Left hindlimb (tissue), 1 donor: ENCODE measurements at places on chromosomes 2 and 18.

GRCh38 chr2:221635949-221636348 lies 63.8 kb upstream of the EPHA4 start:
- no peak for DNase-seq

DNA sequence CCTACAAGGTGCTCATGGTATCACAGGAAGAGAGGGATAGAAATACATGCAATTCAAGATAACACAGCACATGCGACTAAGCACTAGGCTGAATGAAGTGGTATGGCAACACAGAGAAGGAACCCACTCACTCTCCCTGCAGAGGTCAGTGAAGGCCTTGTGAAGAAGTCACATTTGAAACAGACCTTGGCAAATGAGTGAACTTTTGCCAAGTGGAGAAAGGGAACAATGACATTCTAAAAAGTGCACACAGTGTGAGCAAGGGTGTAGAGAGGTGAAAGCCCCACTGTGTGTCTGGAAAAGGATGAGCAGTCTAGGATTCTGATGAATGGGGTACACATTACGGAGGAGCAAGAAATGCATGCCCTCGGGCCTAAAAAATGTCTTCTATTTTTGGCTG lies 23.3 kb downstream of the KLF7 start:
- DNase-seq, result no peak

- DNase-seq, result no peak
Measured at GRCh38 chr2:24489465-24490180, 1.4 kb upstream of the NCOA1 start.

GRCh38 chr2:174486563-174487107 lies at the start of gene GPR155:
GPR155 (minus strand) TSS chr2:174487029; CDS start chr2:174481956, 5,073 bp downstream.
- DNase-seq, result peak; percentile 70

GRCh38 chr18:2201036-2201600 lies 370.2 kb downstream of the METTL4 start:
- DNase-seq, result no peak

- DNase-seq, result no peak
Measured at GRCh38 chr2:35228584-35228983, 1127.0 kb upstream of the CRIM1 start.

GRCh38 chr2:45299361-45299760 lies 290.1 kb upstream of the SIX2 start:
- no peak for DNase-seq

DNA sequence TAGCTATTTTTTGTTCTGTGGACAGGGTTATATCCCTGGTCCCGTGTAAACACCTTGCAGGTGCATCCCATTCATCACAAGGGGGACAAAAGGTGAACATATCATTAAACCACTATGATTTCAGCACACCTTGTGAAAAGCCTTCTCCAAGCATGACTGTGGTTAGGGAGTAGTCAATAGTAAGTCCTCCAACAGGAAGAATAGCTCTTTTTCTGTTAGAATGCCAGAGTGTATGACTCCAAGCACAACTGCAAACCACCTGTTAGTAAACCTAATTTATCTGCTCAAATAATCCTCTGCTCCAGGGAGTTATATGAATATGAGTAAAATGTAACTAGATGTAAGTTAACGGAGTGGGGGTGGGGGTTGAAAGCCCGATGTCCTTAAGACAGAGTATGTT lies 240.5 kb downstream of the AGPS start:
- no peak for DNase-seq

- no peak for DNase-seq
Measured at GRCh38 chr2:69113627-69114026, 100.6 kb downstream of the ANTXR1 start.

DNA sequence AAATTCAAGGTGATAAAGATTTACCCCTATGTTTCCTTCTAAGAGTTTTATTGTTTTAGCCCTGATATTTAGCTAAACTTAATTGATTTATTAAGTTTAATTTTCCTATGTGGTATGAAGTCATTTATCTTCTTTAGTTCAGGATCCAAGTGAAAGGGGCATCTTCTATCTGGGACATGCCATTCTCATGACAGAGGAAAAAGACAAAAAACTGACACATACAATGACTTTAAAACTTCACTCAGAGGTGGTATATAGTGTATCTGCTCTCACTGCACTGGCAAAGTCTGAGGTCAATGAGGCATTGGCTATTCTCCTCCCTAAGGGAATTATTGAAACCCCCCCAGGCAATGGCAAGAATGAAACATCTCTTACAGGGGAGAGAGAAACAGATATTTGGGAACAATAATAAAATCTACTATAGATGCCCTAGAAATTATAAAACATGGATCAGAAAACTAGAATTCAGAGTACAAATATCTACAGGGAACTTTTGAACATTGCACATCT lies 237.4 kb downstream of the MYCN start:
- DNase-seq, result no peak

DNA sequence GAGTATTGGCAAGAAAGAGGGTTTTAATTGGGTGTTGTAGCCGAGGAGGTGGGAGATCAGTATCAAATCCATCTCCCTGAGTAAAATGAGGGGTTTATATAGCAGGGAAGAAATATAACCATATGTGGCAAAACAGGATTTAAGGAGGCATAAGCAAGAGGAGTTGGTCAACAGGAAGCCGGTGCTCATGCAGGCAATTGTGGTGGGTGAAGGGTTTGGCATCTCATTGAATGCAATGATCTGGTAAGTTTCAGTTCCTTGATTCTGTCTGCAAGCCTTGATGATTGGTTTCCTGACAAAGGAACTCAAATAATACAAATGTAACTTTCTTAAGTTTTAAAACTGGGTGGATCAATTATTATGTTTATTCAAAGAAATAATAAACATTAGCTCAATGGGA lies 564.4 kb upstream of the LINC00305 start:
- no peak for DNase-seq

DNA sequence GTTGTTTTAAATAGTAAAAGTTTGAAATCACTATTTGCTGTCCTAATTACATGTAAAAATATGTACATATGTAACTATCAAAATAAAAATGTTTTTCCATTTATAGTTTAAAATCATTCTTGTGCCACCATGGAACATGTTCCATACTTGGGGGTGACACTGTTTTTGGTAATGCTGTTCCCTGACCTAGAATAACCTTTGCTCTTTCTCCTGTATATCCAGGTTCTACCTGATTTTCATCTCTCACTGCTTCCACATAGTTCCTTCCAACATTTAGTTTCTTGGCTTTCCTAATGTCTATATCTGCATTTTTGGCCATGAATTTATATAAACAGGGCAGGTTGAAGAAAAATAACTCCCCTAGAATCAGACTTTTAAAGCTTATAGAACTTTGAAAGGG lies 2.5 kb downstream of the SPOPL start:
- no peak for DNase-seq

GRCh38 chr18:10055125-10055750 lies 141.4 kb downstream of the VAPA start:
- no peak for DNase-seq

DNA sequence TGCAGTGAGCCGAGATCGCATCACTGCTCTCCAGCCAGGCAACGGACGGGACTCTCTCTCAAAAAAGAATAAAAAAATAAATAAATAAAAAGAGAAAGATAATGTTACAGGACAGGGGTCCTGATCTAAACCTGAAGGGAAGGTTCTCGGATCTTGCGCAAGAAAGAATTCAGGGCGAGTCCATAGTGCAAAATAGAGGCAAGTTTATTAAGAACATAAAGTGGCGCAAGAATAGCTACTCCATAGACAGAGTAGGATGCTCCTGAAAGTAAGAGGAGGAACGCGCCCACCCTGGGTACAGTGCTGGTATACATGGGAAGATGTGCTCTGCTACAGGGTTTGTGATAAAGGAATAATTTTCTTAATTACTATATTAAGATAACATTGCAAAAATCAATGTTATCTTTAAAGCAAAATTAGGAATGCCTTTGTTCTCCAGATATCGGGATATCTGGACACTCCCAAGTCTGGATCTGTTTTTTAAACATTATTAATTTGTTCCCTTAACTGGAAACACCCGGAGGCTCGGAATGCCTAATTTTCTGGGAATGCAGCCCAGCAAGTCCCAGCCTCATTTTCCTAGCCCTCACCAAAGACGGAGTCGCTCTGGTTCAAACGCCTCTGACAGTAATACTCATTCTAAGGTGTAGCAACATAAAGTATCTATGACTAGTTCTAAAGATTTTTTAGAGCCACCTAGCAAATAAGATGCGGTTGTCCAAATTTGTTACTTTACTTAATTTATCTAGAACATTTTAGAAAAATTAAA lies 38.8 kb downstream of the ACSL3 start:
- DNase-seq, result no peak

GRCh38 chr2:207474863-207475485 lies 54.8 kb upstream of the CREB1 start:
- no peak for DNase-seq

DNA sequence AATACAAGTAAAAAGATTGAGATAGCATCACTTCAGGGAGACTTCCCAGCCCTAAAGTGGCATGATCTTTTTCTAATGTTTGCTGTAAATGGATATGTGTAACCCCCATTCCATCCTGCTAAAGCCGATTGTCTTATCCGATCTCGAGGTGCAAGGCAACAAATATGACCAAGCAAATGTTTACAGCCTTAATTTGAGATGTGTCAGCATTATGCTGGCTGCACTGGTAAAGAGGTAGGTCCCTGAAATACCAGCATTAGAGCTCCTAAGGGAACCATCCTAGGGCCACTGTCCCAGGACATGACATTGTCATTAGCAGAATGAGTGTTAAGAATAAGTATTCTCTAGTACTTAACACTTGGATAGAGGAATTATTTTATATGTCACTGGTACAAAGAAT lies 108.4 kb downstream of the EPC2 start:
- no peak for DNase-seq

- no peak for DNase-seq
Measured at GRCh38 chr18:78765142-78765541, 214.5 kb upstream of the SALL3 start.

DNA sequence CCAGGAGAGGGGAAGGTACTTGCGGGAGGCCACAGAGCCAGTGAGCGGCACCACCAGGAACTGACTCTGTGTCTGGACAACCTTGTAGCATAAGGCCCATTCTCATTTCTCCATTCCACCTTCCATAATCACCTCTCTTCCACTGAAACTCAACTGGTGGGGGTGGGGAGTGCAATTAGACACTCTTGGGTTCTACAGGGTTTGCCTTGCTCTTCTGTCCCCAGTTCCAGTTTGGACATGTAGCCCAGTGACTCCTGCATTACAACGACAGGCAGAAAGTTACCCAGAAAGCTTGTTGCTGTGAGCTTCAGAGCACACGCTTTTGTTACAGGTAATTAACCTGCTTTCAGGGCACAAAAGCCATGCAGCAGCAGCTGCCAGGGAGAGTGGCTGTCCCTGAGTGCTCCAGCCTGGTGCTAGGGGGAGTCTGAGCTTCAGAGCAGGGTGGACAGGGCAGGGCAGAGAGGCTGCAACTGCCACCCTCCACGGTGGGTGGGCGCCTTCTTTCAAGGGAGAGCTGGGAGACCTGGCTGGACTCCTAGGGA lies 65.2 kb downstream of the COPS8 start:
- DNase-seq, result no peak

DNA sequence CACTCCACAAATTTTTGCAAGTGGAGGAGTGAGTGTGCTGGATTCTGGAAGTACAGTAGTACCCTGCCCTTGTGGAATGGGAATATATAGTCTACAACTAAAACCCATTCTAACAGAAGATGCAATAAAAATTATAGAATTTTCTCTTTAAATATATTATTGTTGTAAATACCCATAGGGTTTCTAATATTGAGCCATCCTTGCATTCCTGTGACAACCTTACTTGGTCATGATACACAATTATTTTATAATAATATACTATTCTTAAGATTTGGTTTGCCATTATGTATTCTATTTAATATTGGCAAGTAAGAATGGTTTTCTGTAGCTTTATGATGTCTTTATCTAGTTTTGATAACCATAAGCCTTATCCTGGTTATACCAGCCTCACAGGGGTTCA lies 52.2 kb downstream of the EML6 start:
- DNase-seq, result no peak

DNA sequence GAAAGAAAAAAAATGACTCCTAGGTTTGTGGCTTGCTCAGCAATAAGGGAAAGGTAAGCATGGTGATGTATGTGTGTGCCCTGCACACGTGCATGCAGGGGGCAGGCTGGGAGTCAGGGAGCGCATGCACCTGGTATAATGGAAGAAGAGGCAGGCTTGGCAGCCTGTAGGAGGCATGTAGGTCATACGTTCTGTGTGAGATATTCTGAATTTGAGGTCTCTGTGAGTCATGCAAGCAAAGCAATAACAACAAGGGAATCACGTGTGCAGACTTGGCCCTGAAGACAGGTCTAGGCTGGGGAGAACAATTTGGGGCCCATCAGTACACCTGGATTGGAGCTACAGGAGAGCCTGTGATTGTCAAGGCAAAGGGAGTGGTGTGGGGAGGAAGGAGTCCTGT lies 94.5 kb upstream of the TTC39C start:
- DNase-seq, result no peak

GRCh38 chr2:45993476-45993991 lies 303.7 kb upstream of the EPAS1 start:
- no peak for DNase-seq

DNA sequence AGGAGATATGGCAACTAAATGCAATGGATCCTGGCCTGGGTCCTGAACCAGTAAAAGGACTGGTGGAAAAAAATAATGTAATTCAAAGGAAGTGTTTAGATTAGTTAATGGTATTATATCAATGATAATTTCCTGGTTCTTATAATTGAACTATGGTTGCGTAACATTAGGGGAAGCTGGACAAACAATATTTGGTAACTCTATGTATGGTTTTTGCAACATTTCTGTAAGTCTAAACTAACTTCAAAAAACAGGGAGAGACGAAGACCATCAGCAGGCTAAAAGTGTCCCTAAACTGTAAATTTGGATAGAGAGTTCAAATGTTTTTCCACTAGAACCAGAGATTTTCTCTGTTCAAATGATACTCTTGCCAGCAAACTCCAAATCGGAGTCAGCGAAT lies 36.9 kb downstream of the KLF7 start:
- no peak for DNase-seq

DNA sequence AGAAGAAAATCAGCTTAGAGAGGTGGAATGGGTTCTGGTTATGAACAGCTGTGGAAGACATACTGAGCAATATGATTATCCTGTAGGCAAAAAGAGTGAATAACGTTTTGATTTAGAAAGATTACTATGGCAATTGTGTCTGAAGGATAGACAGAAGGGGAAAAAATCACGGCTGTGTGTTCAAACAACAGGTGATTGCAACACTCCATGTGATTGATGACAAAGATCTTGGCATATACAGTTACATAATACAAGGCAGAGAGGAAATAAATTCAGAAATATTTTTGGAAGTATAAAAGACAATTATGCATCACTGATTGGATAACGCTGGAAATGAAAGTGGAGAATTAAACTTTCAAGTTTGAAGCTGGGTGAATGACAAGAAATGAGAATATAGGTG lies 58.5 kb upstream of the KCNJ3 start:
- DNase-seq, result no peak

GRCh38 chr2:16615687-16616615 lies 49.7 kb downstream of the CYRIA start:
- no peak for DNase-seq
